ENCODE measurements at places on chromosomes 6 and 20.

DNA sequence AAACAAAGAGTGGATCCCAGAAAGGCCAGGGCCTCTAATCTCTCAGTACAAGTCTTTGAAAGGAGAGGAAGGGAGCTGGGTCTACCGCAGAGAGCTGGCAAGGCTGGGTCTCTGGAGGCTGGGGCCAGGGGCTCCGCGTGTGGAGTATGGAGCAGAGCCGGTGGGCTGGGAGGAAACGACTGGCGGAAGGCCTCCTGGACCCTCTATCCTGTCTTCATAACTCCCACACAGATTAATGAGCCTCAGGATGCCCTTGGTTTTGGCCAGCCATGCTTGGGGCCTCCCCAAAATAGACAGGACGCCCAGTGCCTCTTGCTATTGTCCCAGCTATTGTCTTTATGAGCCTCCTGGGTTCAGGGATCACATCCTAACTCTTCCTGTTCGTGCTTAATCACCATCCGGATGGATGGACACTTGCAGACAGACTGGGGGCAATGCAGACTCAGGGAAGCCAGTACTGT, 306.4 kb downstream of the DHX35 start:
- DNase-seq: no peak

DNA sequence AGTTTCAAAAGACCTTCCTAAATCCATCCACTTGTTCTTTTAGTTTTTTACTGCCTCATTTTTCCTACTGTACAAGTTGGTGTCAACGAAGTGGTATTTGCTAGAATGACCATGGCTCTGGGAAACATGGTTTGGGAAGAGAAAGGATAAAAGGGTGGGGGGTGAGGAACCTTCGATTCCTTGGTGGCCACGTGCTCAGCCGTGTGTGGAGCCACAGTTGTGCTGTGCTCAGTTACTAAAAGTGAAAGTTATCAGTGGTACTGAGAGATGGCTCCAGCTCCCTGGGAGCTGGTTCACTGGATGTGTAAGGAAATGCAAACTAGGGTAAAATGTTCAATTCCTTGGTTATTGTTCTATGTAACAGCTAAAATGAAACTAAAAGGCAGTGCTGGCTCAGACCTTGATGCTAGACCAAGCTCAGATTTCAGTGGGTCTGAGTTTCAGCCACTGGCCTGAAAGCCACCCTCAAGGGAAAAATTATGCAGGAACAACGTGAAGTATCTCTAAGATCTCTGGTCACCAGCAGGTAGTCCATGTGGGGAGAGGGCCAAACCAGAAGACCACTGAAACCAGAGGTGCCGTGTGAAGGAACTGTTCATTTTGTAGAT, 7.4 kb upstream of the SLC22A2 start:
- no peak for DNase-seq

- DNase-seq: no peak
Measured at GRCh38 chr6:163716690-163717089, 302.2 kb downstream of the QKI start.

DNA sequence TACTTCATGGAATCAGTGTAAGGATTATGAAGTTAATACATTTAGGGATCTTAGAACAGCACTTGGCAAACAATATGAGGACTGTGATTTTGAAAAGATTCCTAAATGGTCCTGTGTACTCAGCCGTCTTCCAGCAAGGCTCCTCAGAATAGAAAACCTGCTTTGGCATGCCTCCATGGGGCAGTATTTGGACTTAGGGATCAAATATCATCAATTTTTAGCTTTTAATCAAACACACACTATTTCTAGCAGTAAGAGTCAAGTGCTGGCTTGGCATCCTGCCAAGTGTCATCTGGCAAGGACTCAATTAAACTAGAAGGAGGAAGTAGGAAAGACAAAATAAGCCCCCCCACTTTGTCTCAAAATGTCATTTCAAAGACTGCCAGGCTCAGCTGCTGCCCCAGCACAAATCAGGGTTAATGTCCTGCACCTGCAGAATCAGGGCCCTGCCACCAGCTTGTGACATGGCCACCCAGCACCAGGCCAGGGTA, 40.8 kb downstream of the IYD start:
- DNase-seq: no peak

DNA sequence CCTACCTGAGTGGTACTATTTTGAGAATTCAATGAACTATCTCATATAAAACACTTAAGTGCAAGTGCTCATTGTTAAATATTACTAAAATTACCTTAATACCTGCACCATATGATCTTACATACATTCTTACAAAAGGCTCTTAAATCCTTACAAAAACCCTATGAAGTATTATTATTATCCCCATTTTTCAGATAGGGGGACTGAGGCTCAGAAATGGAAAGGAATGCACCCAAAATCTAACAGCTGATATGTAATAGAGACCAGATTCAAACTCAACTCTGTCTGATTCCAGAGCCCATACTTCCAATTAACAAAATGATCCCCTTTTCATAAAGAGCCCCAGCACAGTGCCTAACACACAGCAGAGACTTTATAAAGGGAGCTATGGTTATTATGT, 17.5 kb downstream of the BCL2L1 start:
- DNase-seq: no peak

DNA sequence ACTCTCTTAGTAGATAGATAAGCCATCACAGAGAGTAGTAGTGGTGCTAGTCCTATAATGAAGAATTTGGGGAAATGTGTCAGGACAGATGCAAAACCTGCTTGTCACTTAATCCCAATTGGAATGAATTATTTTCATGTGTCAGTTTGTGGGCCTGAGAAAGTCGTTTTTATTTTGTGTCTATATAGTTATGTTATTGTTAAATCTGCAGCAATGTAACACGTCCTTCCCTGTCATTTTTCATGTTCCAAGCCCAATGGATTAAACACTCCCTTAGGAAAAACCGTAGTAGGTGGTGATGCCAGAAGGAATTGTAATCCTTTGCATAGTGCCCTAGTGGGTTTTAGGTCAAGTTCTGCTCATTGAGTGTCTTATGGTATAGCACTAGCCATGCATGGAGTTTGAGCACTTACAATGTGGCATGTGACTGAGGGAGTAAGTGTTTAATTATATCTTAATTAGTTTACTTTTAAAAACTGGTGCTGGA, 105.9 kb upstream of the PRSS16 start:
- DNase-seq: no peak
